MM.1S (cell line): ENCODE measurements at places on chromosomes 5 and 9.

DNA sequence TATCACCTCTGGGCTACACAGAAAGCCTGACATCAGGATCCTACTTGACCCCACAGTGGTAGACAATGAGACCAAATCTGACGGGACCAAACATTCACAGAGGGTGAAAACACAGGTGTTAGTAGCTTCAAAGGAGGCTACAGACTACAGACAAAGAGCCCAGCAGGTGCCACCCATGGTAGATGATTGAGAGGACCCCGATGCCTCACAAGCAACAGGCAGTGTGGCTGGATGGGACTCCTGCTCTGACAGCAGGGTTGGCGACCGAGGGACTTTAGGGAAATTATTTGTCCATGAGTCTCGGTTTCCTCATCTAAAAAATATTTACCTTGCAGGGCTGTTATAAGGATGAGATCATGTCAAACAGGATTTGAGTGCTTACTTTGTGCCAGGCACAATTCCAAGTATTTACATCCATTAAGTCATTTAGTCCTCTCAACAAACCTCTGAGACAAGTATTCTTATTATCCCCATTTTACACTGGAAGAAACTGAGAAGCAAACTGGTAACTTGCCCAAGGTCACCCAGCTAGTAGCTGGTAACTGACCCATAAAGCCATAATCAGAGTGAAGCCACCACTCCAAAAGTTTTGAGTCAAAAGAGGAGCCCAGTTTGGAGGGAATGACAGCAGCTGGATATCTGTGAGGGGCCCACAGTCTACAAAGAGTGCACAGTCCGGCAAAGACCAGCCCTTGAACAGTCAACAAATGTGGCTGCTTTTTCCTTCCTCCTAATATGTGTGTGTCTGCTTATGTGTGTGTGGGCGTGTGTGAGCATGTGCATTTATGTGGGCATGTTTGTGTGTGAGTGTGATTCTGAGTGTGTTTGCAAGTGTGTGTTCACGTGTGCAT is 502.0 kb downstream of the BNC2 start:
- no peak for DNase-seq

GRCh38 chr5:150791536-150791935 is 13.0 kb downstream of the SMIM3 start:
- DNase-seq = no peak

DNA sequence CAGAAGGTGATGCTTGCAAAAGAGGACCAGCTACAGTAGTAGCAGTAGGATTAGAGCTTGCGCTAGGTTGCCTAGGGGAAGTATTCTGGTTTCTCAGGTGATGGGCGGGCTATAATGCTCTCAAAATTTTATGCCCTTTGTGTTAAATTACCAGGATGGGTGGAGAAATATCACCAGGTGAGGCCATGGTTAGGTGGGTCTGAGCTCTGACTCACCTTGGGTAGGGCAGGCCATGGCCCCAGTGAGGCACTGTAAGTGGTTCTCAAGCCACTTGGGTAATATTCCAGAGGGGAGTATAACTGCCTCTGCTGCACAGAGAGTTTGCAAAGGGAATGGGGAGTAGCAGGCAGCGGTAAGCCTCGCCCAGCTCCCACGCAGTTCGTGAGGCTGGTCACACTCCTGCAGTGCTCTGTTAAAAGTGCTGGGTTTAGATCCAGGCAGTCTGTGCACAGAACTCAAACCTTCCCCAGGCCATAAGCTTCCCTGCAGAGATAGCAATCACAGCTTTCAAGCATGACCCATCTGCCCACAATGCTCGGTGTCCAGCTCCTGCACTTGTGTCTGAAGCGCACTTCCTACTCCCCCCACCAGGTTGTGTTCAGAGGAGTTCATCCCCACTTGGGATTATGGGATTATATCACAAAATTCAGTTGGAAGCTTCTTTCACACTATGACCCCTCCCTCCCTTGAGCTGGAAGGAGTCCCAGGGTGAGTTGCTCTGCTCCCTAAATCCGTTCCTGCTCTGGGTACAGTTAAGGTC is 575.0 kb downstream of the CHSY3 start:
- no peak for DNase-seq

DNA sequence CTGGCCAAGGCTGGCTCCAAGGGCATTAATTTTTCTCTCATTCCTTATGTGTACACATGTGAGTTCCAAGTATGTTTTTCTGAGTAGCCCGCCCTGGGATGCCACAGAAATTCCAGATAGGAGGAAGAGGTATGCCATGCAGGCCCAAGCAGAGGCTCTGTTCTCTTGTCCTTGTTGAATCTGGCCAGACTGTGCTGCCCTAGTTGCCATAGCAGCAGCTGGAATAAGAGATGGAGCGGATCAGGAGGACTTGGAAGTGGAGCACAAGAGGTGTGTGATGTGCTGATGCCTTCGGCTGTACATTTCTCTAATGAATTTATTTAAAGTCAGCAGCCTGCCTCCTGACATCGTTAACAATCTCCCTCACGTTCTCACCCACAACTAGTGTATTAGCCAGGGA is 235.6 kb upstream of the RPS23 start:
- DNase-seq = no peak

GRCh38 chr5:38576442-38576841 is 20.0 kb upstream of the LIFR start:
- no peak for DNase-seq

- no peak for DNase-seq
Observed at GRCh38 chr5:64347309-64347708, 158.5 kb upstream of the RGS7BP start.
